ENCODE measurements at places on chromosomes 4 and X.
A peak's percentile ranks its signal among the peaks of the same experiment; 100 is the strongest.

DNA sequence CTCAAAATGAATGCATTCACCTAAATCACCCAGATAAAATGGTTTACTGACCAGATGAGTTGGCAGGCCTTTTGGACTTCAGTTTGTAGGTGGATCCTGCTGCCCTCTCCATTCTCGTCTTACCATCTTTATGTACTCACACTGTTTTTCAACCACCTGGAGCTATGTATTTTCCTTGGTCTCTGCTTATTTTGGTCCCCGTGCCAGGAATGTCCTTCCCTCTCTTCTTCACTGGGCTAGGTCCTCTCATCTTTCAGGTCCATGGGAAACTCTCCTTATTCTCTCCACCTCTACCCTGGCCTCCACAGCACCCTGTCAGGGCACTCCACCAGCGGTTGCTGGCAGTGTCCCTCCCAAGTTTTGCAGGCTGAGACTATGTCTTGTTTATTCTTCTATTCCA is 2.6 kb downstream of the GPRIN3 start:
- H3K27me3 ChIP-seq: no peaks in the 10 kb centered on the region
- no peak overlapping the region for H3K4me3 ChIP-seq
- no peaks in the 10 kb centered on the region for H3K36me3 ChIP-seq
- no peak overlapping the region for H3K27ac ChIP-seq

- H3K27me3 ChIP-seq: no peaks in the 10 kb centered on the region
- H3K4me3 ChIP-seq: no peak overlapping the region
- no peak for DNase-seq
- no peaks in the 10 kb centered on the region for H3K36me3 ChIP-seq
- H3K27ac ChIP-seq: no peak overlapping the region
Measured at GRCh38 chr4:188262464-188262863, 123.2 kb downstream of the TRIML1 start.

GRCh38 chrX:42460706-42461105 is 317.3 kb downstream of the PPP1R2C start:
- H3K4me3 ChIP-seq: no peak overlapping the region
- no peak for DNase-seq
- no peaks in the 10 kb centered on the region for H3K27me3 ChIP-seq
- no peaks in the 10 kb centered on the region for H3K36me3 ChIP-seq
- H3K27ac ChIP-seq: no peak overlapping the region

DNA sequence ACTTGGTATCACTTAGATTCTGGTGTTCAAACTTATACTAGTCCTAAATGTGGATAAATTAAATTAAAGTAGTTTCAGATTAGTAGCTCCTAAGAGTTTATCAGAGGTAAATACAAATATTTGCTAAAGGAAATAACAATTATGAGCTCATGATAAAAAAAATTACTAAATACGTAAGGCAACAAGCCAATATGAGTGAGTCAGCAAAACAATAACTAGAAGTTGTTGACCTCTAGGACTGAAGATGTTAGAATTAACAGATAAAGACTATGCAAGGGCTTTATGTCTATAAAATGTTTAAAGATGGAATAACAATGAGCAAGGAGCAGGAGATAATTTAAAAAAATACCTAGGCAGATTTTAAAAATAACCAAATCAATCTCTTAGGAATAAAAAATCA is 195.8 kb downstream of the CLCN4 start:
- no peaks in the 10 kb centered on the region for H3K36me3 ChIP-seq
- no peaks in the 10 kb centered on the region for H3K4me1 ChIP-seq
- H3K27ac ChIP-seq: no peak overlapping the region
- DNase-seq: no peak
- H3K4me3 ChIP-seq: no peak overlapping the region

DNA sequence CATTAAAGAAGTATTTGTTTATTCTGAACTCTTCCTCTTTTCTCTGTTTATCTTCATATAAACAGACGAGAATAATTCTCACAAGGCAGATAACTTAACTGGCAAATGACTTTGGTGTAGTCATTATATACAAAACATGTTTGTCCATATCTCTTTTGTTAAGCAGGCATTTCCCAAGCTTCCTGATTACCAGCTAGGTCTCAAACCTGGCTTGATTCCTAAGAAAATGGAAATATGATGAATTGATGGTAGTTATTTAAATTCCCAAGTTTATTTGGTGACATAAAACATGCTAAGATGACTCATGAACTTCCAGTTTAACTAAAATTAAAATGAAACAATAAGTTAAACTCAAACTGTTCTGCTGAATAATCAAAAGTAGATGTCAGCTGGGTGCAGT is 96.8 kb downstream of the ARSJ start:
- DNase-seq: no peak
- no peaks in the 10 kb centered on the region for H3K36me3 ChIP-seq
- no peak overlapping the region for H3K4me3 ChIP-seq
- no peaks in the 10 kb centered on the region for H3K27me3 ChIP-seq

- H3K36me3 ChIP-seq: peaks cover 8% of the 10 kb centered on the region
- no peak for DNase-seq
- H3K4me3 ChIP-seq: no peak overlapping the region
- H3K4me1 ChIP-seq: no peaks in the 10 kb centered on the region
Measured at GRCh38 chr4:122341886-122342285, 36.9 kb upstream of the ADAD1 start.

DNA sequence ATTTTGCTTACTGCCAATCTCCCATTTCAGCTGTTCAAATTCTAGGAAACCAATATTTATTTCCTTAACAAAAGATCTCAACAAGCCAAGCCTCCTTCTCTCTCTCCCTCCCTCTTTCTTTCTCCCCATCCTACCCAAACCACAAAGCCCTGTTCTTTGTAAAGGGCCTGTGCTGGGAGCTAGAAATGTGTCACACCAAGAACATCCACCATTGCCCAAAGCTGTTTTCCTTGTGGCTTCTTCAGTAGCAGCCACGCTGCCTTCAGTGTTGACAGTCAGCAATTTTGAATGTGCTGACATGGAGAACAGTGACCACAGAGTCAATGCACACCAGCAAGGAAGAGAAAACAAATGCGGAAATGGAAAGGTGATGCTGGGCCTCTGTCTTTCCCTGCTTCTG is 203.0 kb downstream of the MAML3 start:
- no peaks in the 10 kb centered on the region for H3K36me3 ChIP-seq
- no peak overlapping the region for H3K27ac ChIP-seq
- H3K4me1 ChIP-seq: peaks cover 12% of the 10 kb centered on the region
- no peak for DNase-seq
- H3K27me3 ChIP-seq: no peaks in the 10 kb centered on the region
- H3K4me3 ChIP-seq: no peak overlapping the region

GRCh38 chr4:79497001-79497400 is 89.0 kb upstream of the GK2 start:
- no peaks in the 10 kb centered on the region for H3K4me1 ChIP-seq
- no peak overlapping the region for H3K4me3 ChIP-seq
- no peak overlapping the region for H3K27ac ChIP-seq
- no peaks in the 10 kb centered on the region for H3K36me3 ChIP-seq
- no peak for DNase-seq
- no peaks in the 10 kb centered on the region for H3K27me3 ChIP-seq

- DNase-seq: no peak
- H3K36me3 ChIP-seq: no peaks in the 10 kb centered on the region
- H3K4me1 ChIP-seq: no peaks in the 10 kb centered on the region
- H3K27ac ChIP-seq: no peak overlapping the region
- no peak overlapping the region for H3K4me3 ChIP-seq
- H3K27me3 ChIP-seq: no peaks in the 10 kb centered on the region
Measured at GRCh38 chr4:150890246-150890645, 124.8 kb downstream of the LRBA start.

DNA sequence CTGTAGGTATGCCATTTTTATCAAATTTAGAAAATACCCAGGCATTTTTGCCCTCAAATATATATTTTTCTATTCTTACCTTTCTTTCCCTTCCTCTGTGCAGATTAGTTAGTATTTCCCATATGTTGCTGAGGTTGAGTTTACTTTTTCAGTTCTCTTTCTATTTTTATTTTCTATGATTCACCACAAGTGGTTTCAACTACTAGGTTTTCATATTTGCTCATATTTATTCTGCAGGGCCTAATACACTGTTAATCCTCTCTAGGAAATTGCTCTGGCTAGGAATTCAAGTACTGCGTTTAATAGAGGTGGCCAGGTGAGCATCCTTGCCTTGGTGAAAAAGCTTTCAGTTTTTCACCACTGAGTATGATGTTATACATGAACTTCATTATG is 1535.3 kb upstream of the PCDH10 start:
- no peak for DNase-seq
- no peaks in the 10 kb centered on the region for H3K27me3 ChIP-seq
- H3K36me3 ChIP-seq: no peaks in the 10 kb centered on the region
- H3K27ac ChIP-seq: no peak overlapping the region
- no peak overlapping the region for H3K4me3 ChIP-seq

DNA sequence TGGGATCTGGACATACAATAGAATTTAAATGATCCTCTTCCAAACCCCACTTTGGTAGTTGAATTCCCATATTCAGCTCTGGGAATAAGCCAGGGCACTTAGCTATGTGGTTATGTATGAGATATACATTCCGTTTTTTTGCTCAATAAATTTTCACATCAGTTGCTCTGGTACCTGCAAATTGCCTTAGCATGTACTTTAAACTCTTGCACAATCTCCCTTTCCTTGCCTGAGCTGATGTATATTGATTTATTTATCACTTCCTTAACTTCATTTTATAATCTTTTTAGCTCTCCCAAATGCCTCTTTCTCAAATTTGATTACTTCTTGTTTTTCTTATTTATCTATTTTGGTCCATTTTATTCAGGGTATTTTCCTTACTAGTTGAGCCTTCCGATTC is 90.1 kb upstream of the AGA start:
- H3K27me3 ChIP-seq: no peaks in the 10 kb centered on the region
- no peaks in the 10 kb centered on the region for H3K36me3 ChIP-seq
- no peak for DNase-seq
- H3K4me3 ChIP-seq: no peak overlapping the region
- H3K27ac ChIP-seq: no peak overlapping the region

DNA sequence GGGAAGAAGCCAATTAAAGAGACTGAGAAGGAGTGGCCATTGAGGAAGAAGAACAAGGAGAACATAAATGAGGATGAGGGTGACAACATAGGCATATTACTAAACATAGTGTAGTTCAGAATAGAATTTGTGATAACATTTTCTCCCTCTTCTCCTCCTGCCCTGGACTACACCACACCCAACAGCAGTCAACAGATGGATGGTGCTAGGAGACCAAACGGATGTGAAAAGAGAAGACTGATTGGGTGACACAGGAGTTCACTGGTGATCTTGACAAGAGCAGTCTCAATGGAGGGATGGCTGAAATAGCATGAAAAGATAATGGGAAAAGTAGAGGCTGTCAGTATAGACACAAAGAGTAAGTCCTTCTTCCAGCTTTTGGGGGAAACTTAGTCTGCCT is 226.5 kb upstream of the FGF13 start:
- DNase-seq: no peak
- H3K4me1 ChIP-seq: no peaks in the 10 kb centered on the region
- no peaks in the 10 kb centered on the region for H3K36me3 ChIP-seq
- no peak overlapping the region for H3K4me3 ChIP-seq

DNA sequence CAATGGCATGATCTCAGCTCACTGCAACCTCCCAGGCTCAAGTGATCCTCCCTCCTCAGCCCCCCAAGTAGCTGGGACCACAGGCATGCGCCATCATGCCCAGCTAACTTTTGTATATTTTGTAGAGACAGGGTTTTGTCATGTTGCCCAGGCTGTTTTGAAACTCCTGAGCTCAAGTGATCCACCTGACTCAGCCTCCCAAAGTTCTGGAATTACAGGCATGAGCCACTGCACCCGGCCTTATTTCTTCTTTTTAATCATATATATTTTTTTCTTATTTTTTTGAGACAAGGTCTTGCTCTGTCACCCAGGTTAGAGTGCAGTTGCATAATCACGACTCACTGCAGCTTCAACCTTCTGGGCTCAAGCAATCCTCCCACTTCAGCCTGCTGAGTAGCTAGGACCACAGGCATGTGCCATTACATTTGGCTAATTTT is 184.0 kb downstream of the TSPAN5 start:
- H3K27me3 ChIP-seq: no peaks in the 10 kb centered on the region
- H3K4me1 ChIP-seq: peaks cover 14% of the 10 kb centered on the region
- DNase-seq: peak; percentile 79
- H3K36me3 ChIP-seq: no peaks in the 10 kb centered on the region
- no peak overlapping the region for H3K4me3 ChIP-seq
- H3K27ac ChIP-seq: peak overlapping the region; percentile 89

GRCh38 chrX:102067966-102068723 is 57.3 kb upstream of the TCEAL2 start:
- H3K4me3 ChIP-seq: no peak overlapping the region
- H3K4me1 ChIP-seq: no peaks in the 10 kb centered on the region
- no peaks in the 10 kb centered on the region for H3K27me3 ChIP-seq
- no peaks in the 10 kb centered on the region for H3K36me3 ChIP-seq
- no peak for DNase-seq
- H3K27ac ChIP-seq: no peak overlapping the region

Data from thyroid gland (tissue), 4 donors.